ENCODE measurements at places on chromosomes 12 and 14. TPM values are rescaled to one million over a fixed set of nuclear protein-coding genes. Genes with fewer than 3 reads are reported as not detected.

Gene FLRT2
- total RNA-seq: 139 TPM

GRCh38 chr14:70842851-70843462 is 33.6 kb upstream of the MAP3K9 start:
- no peak for DNase-seq

- DNase-seq: no peak
Measured at GRCh38 chr12:712172-712863, 40.1 kb upstream of the WNK1 start.

- DNase-seq: no peak
Measured at GRCh38 chr14:74242021-74242779, 3.0 kb downstream of the VSX2 start.

DNA sequence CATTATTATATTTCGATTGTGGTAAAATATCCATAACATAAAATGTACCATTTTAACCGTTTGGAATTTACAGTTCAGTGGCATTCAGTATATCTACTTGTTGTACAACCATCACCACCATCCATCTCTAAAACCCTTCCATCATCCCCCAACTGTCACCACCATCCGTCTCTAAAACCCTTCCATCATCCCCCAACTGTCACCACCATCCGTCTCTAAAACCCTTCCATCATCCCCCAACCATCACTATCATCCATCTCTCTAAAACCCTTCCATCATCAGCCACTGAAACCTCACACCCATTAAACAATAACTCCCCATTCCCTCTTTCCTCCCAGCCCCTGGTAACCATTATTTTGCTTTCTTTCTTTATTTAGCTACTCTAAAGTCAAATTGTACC is 144.2 kb upstream of the EEA1 start:
- DNase-seq: no peak

GRCh38 chr14:23381871-23382270 is 5.0 kb downstream of the CMTM5 start:
- DNase-seq: no peak

DNA sequence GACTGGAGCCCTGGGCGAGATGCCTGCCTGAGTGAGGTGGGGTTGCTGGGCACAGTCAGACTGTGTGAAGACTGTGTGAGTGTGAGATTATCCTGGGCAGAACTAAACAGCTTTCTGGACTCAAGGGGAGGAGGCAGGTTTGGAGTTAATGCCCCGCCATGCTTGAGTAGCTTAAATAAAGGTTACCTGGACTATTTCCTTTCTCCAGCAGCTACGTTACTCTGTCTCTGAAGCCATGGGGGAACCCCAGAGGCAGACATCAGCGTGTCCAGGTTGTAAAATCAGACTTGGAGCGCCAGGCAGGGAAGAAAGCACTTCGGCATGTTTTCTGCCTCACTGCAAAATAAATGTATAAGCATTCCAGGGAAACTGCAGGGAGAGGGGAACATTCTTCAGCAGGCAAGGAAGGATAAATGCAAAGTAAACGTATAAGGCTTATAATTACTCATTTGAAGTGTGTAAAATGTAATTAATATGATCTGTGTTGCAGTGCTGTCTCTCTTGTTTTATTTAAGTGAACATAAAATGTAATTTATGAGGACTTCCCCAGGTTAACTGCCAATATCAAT is 129.7 kb downstream of the CHST11 start:
- no peak for DNase-seq

GRCh38 chr14:23751616-23752015 is 115.5 kb downstream of the DHRS2 start:
- DNase-seq: no peak

GRCh38 chr14:89178800-89179535 is 238.1 kb downstream of the FOXN3 start:
- no peak for DNase-seq

- no peak for DNase-seq
Measured at GRCh38 chr12:72491426-72491825, 219.3 kb downstream of the TRHDE start.

Gene GNB3
- 0.40 TPM for total RNA-seq

DNA sequence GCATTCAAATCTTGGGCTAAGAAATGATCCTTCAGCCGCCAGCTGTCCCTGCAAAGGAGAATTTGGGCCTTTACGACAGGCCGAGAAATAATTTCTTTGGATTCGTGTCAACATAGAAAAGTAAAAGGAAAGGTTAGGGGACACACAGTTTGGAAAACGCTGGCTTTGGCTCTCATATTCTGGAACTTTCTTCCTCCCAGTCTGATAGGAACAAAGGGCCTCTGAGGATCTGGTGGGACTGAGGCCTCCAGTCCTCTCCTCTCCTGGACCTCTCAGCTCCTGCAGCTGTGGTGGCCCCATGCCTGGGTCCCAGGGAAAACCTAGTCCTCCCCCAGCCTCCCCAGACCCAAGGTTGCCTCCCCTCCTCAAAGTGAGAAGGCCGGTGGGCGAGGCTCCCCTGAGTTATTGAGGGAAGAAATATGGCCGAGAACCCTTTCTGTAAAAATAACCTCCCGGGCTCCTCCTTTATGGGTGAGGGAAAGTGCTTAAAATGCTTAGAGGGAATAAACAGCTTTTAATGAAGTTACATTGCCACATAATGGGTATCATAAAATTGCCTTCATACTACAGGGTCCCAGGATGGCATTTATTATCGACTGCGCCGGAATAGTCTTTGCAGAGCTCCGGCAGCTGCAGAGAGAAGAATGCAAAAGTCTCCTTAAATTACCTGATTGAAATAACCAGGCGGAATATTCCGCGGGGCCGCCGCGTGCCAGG is 188.3 kb downstream of the PHETA1 start:
- no peak for DNase-seq

Gene VASH1
- total RNA-seq: 15.3 TPM

DNA sequence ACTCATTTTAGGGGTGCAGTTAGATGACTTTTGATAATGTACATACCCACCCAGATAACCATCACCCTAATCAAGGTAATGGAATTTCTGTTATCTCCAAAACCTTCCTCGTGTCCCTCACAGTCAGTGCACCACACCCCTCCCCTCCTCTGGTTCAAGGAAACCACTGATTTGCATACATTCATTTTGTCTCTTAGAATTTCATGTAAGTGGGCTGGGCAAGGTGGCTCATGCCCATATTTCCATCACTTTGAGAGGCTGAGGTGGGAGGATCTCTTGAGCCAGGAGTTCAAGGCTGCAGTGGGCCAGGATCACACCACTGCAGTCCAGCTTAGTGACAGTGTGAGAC is 15.7 kb downstream of the ADIPOR2 start:
- DNase-seq: no peak

Gene COCH
- 1.5 TPM for total RNA-seq

DNA sequence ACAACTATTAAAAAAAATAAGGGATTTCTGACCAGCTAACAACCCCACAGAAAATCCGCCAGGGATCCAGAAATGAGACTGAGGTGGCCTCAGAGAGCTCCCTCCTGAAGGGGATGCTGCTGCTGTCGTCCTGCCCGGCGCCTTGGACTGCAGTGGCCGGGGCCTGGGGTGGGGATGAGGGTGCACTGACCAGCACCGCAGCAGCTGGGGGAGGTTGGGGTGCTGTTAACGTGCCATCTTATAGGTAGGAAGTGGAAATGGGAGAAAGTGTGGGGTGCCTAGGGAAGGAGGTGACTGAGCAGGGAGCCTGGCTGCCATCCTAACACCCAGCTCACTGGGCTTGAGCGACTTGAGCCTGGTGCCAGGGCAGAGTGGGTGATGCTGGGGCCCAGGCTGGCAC is 32.0 kb downstream of the DDX11 start:
- no peak for DNase-seq

Gene ADAM21
- under 0.01 TPM for total RNA-seq

- no peak for DNase-seq
Measured at GRCh38 chr14:73368616-73369015, 89.7 kb downstream of the NUMB start.

Gene WNT1
- not detected for total RNA-seq

DNA sequence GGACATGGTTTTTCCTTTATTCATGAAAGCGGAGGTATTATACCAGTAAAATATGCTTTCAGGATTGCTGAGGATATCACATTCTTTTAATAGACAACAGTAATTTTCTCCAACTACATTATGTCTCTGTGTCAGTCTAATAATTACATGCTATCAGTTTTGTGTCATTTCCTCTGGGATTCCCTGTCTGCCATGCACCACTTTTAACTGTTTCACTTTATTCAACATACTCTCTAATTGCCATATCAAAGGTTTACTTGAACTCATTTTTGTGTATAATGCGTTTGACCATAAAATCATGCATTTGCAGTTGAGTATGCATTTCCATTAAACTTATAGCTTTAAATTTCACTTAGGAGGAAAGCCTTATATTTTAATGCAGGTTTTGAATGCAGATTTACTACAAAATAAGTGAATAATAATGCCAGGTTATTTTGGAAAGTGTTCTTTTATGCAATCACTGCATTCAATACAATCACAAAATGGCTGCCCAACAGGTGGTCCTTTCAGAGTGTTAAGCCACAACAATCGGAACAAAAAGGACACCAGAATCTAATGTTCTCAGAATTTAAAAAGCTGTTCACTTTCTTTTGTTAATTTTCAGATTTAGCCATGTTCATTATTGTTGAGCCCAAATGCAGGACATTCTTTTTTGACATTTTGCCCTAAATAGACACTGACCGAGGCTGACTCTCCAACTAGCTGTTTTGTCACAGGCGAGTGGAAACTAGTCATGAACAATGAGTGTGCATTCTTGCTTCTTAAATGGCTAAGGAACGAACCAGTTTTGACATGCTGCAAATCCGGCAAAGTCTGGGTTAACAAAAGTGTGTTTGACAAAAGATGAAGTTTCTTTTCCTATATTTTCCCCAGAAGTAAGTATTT is 40.9 kb downstream of the MBIP start:
- no peak for DNase-seq

DNA sequence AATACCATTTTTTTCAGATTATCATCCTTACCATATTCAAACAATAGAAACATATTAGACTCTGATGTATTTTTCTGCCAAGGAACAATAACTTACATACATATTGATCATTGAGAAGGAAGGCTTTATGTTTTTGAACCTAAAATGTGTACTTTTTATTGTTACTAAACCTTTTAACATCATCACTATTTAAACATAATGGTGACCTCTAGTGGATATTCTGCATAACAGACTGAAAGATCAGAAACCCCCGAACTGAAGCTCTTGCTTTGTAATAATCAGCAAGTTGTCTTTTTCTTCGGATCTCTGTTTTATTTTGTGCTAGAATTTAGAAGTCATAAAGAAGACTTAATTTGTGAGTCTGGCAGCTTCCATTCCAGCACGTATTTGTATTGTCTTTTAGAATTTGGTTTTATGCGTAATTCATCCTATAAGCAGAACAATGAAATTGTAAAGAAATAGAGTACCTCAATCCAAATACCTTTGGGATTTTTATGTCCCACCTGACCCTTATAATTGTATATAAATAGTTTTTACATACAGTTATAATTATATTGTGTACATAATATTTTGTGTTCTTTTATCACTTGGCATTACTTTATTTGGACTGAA is 125.9 kb upstream of the ATF1 start:
- DNase-seq: peak; percentile 71

Data from lung microvascular endothelial cell (primary cell).